Stimulated activated CD4-positive, alpha-beta T cell treated with anti-CD3 and anti-CD28 coated beads, Interleukin-4, amount 100 ng/mL, for 1 hour (primary cell): ENCODE measurements at places on chromosomes 4 and X.

- DNase-seq, result no peak
These were observed 20.8 kb upstream of the SERTM2 start for GRCh38 chrX:111490688-111491087.

- no peak for DNase-seq
These were observed 81.3 kb downstream of the STIM2 start for GRCh38 chr4:26941951-26942350.

- DNase-seq, result no peak
These were observed 141.5 kb downstream of the CHM start for GRCh38 chrX:85905851-85906250.

DNA sequence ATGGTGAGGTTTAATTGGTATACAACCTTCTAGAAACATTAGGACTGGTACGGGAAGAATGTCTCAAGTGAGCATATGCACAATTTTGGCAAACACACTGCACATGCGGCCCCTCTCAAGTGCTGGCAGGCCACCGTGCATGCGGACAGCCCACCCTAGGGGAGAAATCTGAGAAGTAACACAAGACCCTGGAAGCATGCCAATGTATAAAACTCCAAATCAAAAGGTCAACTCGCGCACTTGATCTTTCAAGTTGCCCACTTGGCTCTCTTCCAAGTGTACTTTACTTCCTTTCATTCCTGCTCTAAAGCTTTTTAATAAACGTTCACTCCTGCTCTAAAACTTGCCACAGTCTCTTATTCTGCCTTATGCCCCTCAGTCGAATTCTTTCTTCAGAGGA lies 488.3 kb downstream of the CFAP47 start:
- DNase-seq, result no peak

DNA sequence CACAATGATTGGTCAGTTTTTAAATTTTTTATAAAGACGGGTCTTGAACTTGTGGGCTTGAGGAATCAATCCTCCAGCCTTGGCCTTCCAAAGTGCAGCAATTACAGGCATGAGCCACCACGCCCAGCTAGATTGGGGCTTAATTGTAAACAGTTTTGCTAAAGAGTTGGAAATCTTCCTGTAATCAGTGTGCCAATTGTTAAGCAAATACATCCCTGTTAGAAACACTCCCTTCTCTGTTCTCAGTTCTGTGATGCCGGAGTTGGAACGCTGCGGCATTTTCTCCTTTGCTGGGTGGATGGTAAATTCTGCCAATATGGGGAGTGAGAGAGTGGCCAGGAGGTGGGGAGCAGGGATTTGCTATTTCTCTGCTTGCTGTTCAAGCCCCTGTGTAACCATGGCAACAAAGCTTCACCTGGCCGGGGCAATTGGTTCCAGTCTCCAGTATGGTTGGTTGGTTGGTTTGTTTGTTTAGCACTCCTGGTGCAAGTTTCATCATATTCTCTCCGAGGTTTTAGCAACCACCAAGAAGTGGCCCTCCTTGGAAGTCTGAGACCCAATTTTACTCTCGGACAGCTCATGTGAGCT lies 3.0 kb upstream of the SPATA4 start:
- no peak for DNase-seq

- DNase-seq, result no peak
These were observed 25.8 kb downstream of the RGS12 start for GRCh38 chr4:3318561-3319021.

- no peak for DNase-seq
These were observed 237.5 kb downstream of the PAPSS1 start for GRCh38 chr4:107482546-107482945.

DNA sequence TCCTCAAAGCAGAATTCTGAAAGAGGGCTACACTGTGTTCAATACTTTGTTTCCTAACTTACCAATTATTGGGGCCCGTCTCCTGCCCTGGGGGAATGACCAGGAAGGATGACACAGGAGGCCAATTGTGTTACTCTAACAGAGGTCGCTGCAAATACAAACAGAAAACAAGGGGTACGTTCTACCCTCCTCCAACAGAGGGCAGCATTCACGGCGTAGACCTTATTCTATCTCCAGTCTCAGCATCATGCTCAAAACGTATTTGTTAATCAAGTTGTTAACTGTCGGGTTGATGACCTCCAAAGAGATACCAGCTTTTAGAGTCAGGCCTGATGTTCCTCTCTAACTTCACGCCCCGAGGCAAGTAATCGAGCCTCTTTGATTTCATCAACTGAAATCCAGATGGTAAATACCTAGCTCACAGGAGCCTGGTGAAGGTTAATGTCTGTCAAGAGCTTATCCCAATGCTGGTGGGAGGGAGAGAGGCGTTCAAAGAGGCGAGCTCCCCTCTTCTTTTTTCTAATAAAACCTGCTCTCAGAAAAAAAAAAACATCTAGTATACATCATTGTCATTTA lies 181.0 kb upstream of the KCNIP4 start:
- DNase-seq, result no peak

- DNase-seq, result no peak
These were observed 98.7 kb downstream of the NFKB1 start for GRCh38 chr4:102599886-102600285.

- no peak for DNase-seq
These were observed 35.7 kb upstream of the ANK2 start for GRCh38 chr4:113013751-113014150.

- no peak for DNase-seq
These were observed 254.5 kb downstream of the SPRY1 start for GRCh38 chr4:123651066-123651465.

DNA sequence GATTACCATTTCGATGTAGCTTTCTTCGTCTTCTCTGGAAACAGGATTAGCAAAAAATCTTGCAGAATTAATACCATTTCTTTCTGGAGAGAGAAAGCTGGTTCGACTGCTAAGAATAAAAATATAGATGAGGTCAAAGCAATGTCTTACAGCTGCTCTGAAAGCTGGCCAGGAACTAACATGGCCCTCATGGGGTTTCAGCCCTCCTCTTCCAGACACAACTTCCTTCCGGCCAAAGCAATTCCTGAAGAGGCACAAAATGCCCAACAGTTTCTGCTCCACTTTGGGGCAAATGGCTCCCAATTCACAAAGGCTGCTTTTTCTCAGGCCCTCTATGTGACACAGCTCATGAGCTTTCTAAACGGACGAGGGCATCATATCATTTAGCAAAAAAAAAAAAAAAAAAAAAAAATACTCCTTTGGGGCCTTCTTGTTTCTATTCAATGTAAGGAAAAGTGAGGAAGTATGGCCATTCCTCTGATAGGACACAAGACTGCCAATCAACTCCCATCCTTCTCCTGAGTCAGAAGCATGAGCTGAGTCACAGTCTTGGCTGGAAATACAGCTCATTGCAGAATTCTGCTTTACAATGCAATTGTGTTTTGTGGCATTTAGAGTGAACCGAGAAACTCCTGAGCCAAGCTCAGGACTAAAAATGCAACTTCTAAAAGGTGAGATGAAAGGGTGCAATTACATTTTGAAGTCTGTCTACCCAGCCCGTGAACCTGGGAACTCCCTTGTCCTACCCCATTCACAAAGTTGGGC lies 42.7 kb upstream of the CTAG2 start:
- no peak for DNase-seq

- DNase-seq, result no peak
These were observed 6.8 kb upstream of the WDR13 start for GRCh38 chrX:48590203-48591103.

DNA sequence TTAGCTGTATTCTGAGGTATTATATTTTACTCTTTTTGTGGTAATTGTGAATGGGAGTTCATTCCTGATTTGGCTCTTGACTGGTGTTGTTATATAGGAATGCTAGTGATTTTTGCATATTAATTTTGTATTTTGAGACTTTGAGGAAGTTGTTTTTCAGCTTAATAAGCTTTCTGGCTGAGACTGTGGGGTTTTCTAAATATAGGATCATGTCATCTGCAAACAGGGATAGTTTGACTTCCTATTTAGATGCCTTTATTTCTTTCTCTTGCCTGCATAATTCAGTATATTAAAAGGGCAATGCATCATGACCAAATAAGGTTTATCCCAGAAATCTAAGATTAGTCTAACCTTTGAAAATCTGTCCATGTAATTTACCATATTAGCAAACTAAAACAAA lies 44.7 kb upstream of the EPGN start:
- DNase-seq, result no peak

- DNase-seq, result no peak
These were observed 45.8 kb upstream of the GIMD1 start for GRCh38 chr4:106414366-106414765.

DNA sequence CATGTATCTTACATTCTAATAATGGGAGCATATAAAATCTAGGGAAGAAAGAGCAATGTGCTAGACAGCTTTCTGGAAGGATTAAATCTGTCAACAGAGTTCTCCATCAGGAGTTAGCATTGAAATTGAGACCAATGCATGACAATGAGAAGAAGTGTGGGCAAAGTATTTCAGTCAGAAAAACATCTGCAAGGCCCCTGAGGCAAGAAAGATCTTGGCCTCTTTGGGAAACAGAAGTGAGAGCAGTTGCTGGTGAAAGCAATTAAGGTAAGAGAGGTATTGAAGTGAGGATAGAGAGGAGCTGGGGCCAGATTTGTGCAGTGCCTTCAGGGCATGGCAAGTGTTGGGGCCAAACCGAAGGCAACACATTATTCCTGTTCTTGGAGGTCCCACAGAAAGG lies 999.1 kb downstream of the STPG2 start:
- no peak for DNase-seq
